ENCODE measurements at places on chromosomes 3 and 15. TPM values are rescaled to one million over a fixed set of nuclear protein-coding genes. Genes with fewer than 3 reads are reported as not detected.

The SPINT1 gene
- polyA plus RNA-seq = 0.94 TPM

DNA sequence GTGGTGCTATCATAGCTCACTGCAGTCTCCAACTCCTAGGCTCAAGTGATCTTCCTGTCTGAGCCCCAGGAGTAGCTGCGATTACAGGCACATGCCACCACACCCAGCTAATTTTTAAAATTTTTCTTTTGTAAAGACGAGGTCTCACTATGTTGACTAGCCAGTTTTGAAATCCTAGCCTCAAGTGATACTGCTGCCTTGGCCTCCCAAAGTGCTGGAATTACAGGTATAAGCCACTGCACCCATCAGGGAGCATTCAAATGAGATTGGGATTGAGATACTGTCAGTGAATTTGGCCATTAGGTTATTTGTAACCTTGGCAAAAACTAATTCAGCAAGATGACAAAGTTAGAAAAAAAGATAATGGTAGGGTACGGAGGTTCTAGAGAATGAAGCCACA, 21.7 kb downstream of the EDC3 start:
- no peak for DNase-seq

- DNase-seq = no peak
These were observed 36.8 kb downstream of the BTD start for GRCh38 chr3:15638193-15638890.

GRCh38 chr3:7188551-7188950, 327.6 kb downstream of the GRM7 start:
- no peak for DNase-seq

DNA sequence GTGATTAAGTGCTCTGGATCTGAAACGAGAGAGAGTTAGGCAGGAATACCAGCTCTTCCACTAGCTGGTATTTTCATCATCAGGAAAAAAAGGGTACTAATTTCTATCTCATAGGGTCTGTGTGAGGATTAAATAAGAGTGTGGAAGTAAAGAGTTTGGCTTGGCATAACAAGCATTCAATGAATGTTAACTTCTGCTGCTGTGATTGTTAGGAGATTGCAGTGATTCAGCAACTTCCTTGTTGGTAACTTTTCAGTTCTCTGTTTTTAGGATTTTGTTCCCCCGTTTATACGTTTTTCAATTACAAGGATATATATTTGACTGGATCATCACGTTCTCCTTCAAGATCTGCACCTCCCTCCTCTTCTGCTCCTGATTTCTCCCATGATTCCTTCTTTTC, 65.9 kb upstream of the MYO5C start:
- no peak for DNase-seq

The CMTM8 gene
- polyA plus RNA-seq = 0.31 TPM

Measured in AG04450 (cell line).